ENCODE measurements at places on chromosomes 16 and 17. TPM values are rescaled to one million over a fixed set of nuclear protein-coding genes. Genes with fewer than 3 reads are reported as not detected.

MAPT gene
- 2.1 TPM for total RNA-seq

PRSS33 gene
- not detected for total RNA-seq

CTCF gene
- 13.1 TPM for total RNA-seq

CAPNS2 gene
- total RNA-seq, result not detected

CACNG4 gene
- total RNA-seq, result 1.2 TPM

NUDT16L1 gene
- 24.9 TPM for total RNA-seq

CHRNB1 gene
- 3.7 TPM for total RNA-seq

RTN4RL1 gene
- 0.58 TPM for total RNA-seq

RHBDF1 gene
- total RNA-seq, result 49.1 TPM

KRTAP4-12 gene
- total RNA-seq, result not detected

C17orf113 gene
- total RNA-seq, result 0.43 TPM

CMTM2 gene
- total RNA-seq, result not detected

AGRP gene
- total RNA-seq, result not detected

SLC9A5 gene
- 0.58 TPM for total RNA-seq

GAS7 gene
- total RNA-seq, result 15.2 TPM

CLEC19A gene
- total RNA-seq, result not detected

ITGAD gene
- total RNA-seq, result not detected

TBC1D3C gene
- not detected for total RNA-seq

EVI2B gene
- total RNA-seq, result under 0.01 TPM

MT1M gene
- total RNA-seq, result 0.82 TPM

HS3ST6 gene
- 0.12 TPM for total RNA-seq

FBXO39 gene
- total RNA-seq, result not detected

MAP3K14 gene
- 4.6 TPM for total RNA-seq

CCL2 gene
- 15.1 TPM for total RNA-seq

CHP2 gene
- total RNA-seq, result not detected

TEKT1 gene
- total RNA-seq, result not detected

NATD1 gene
- total RNA-seq, result 19.3 TPM

OR3A3 gene
- not detected for total RNA-seq

WSCD1 gene
- total RNA-seq, result under 0.01 TPM

PIRT gene
- not detected for total RNA-seq

TSPOAP1 gene
- total RNA-seq, result under 0.01 TPM

LASP1 gene
- total RNA-seq, result 255 TPM

GLIS2 gene
- 14.1 TPM for total RNA-seq

GTF3C1 gene
- 48.8 TPM for total RNA-seq

ZNF213 gene
- total RNA-seq, result 8.9 TPM

ACSM5 gene
- total RNA-seq, result not detected

TAC4 gene
- not detected for total RNA-seq

CCL4 gene
- total RNA-seq, result not detected

STX1B gene
- total RNA-seq, result 0.94 TPM

CACNG1 gene
- 0.51 TPM for total RNA-seq

MYL4 gene
- total RNA-seq, result not detected

CMTR2 gene
- 24.7 TPM for total RNA-seq

SPATA22 gene
- 2.7 TPM for total RNA-seq

MPP3 gene
- 4.3 TPM for total RNA-seq

ALOX15 gene
- 10.5 TPM for total RNA-seq

SRCIN1 gene
- not detected for total RNA-seq

Measured in pericardium fibroblast (primary cell).